CD4-positive, alpha-beta T cell treated with Interleukin-1 beta for 1 hour (primary cell): ENCODE measurements at places on chromosomes 13 and 19.

- DNase-seq, result no peak
Observed at GRCh38 chr13:36549126-36549702, 116.9 kb downstream of the CCNA1 start.

DNA sequence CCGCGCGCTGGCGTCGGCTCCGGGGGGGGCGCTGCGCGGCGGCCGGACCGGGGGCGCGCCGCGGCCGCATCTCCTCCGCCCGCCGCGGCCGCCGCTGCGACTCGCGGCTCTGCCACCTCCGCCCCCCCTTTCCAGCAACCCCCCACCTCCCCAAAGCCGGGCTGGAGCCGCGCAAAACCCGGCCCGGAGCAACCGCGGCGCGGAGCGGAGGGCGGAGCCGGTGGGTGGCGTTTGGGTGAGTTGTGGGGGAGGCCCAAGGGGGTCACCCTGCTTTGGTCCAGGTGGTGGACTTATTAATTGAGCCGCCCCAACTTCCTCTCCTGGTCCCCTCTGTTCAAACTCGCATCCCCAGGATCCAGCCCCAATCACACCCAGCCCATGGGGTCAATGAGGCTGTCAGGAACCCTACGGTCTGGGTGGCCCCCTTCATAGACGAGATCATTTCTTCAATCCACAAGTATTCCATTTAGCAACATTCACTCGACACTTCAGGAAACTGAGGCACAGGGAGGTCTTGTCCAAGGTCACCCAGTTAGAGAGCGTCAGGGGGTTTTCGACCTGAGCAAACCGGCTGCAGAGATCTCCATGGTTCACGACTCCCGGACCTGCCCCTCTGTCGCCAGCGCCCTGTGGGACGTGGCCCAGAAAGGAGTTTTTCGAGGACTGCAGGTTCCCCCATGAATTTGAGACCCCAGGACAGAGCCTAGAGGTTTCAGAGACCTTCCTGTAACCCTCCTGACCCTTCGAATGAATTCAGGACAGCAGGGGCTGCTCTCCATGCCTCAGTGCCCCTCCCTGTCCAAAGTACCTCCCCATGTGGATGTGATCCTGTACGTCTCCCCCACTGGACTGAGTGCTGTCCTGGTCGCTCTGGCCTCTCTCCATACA is 22.4 kb upstream of the SEMA6B start:
- no peak for DNase-seq

DNA sequence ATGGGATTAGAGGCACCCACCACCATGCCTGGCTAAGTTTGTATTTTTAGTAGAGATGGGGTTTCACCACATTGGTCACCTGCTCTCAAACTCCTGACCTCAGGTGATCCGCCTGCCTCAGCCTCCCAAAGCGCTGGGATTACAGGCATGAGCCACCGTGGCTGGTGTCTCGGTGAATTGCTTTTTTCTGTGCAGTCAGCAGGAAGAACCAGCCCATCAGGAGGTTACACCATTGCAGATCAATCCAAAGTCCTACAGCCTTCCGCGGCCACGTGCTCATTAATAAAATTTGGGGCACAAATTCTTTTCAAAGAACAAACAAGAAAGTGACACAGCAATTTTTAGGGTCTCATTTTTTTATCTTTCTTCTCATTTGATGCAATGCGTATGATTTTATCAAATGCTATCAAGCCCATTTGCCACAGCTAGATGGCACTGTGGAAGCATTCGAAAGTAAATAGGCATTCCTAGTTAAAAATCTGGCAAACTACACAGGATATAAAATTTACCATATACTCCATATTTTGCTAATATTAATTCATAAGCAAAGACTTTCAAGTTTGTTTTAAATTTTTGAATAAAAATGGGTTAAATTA is 54.4 kb upstream of the ZNF835 start:
- DNase-seq, result no peak

GRCh38 chr13:52884429-52885010 is 36.1 kb upstream of the PCDH8 start:
- no peak for DNase-seq

GRCh38 chr13:50589139-50589538 is 254.4 kb downstream of the DLEU7 start:
- no peak for DNase-seq

DNA sequence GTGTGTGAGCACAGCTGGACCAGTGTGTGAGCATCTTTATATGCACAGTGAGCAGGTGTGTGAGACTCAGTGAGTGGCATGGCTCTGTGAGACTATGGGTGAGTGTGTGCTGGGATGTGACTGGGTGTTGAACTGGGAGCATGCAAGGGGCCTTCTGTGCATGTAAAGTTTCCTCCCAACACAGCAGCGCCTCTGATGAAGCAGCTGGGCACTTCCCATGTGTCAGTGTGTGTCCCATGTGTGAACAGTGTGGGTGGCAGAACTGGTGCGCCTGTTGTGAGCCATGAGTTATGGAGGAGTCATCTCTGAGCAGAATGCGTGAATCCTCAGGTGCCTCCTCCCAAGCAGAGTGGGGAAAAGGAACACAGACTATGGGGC is 24.1 kb downstream of the LGALS16 start:
- no peak for DNase-seq

DNA sequence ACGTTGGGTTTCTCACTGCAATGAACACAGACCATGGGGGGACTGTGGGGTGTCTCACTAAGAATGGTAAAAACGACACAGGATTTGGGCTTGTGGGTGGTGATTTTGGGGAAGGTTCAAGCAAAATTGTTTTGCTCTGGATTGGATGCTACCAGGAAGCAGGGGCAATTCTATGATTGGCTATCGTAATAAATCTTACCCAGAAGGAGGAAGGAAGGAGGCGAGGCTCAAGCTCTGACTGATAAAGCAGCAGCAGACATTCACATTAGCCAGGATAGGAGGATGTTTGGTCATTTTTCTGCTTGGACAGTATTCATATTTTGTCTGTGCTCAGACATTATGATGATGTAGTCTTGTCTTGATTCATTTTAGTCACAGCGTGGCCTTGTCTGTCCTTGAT is 1.5 kb downstream of the ZNF576 start:
- no peak for DNase-seq

DNA sequence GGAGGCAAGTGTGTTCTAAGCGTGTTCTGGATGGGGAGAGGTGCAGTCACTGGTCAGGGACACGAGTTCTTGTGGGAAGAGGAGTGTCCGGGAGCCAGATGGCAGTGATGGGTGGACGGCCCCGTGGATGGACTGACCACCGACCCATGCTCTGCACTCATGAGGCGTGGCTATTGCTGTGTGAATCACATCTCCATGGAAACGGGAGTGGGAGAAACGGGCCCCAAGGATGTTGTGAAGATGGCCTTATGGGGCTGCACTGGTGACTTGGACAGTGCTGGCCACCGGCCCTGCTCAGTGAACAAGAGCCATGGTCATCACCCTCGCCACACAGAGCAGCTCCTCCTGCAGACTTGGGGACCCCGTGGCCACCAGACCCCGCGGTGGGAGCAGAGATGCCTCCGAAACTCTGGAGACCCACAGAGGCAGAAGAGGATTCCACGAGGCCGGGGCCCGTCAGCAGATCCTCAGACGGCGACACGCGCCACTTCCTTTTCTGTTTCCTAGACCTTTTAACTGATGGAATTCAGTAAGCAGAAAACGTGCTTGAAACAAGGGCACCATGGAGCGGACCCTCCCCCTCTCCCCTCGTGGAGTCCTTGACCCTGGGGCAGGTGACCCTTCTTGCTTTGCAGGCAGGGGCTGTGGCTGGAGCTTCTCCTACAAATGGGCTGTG is 47.5 kb downstream of the GAS6 start:
- DNase-seq, result no peak

- DNase-seq, result no peak
Observed at GRCh38 chr19:50820549-50821247, 2.9 kb downstream of the KLK1 start.

GRCh38 chr19:45878043-45878794 is 7.7 kb downstream of the IRF2BP1 start:
- DNase-seq, result no peak

- DNase-seq, result peak; percentile 65
Observed at GRCh38 chr19:28633319-28634018, 579.5 kb downstream of the UQCRFS1 start.

DNA sequence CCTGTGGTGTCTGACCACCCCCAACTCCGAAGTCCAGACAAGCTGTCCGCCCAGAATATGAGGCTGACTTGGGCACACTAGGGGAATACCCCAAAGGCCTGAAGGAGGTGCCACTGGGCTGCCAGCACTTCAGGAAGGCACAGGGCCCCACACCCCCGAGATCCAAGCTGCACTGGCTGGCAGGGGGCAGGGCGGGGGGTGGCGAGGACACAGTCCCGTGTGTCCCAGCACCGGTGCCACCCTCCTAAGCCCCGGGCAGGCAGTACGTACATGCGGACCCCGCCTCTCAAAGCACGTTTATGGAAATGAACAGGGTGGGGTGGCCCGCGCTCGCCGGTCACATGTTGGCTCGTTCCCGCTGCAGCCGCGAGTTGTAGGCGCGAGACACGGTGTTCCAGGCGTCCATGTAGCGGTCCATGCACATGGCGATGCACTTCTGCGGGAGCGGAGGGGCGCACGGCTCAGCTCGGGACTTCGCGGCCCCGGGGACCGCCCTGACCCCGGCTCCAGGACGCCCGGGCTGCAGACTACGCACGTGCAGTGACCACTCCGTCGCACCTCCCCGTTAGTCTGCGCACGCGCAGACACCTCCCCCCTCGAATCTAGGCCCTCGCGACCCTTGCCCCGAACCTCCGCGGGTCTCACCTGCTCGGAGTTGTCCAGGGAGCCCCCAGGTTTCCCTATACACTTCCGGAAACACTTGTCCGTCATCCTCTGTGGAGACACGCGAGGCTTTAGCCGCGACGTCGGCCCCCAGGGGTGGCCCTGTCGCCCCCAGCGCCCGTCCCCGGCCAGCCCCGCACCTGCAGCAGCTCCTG is 566 bp downstream of the TIMM13 start:
- peak; percentile 31 for DNase-seq

DNA sequence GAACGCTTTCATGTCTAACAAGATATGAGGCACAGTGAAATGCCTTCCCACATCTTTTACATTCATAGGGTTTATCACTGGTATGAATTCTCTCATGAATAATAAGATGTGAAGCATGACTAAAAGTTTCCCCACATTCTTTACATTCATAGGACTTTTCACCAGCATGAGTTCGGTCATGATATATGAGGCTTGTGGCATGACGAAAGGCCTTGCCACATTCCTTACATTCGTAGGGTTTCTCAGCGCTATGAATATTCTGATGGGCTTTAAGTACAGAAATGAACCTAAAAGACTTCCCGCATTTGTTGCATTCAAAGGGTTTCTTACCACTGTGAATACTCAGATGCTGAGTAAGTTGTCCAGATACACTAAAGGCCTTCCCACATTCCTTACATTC is 21.3 kb downstream of the ZNF607 start:
- DNase-seq, result no peak

DNA sequence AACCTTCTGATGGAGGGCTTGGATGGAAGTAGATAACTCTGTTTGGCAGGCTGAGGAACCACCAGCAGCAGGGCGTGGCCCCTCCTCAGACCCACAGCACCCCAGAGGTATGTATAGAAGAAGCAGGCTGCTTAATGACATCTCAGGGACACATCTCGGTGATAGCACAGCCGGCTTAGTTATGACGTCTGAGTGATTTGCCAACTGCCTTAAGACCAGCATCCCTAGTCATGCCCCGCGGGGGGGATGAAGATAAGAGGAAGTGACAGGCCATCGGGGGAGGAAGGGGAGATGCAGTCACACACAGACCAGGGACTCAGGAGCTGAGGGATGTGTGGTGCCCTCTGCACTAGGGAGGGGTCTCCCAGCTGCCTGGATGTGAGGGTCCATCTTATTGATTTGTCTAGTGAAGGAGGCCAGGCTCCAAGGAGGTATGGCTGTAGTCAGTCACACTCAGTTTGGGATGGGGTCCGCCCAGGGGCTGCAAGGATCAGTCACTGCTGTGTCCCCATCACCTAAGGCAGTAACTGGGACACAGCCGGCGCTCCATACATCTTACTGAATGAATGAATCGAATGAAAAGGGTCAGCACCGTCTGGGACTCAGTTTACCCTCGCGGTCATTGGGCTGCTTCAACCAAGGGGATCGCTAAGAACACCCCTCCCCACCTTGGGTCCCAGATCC is 19.2 kb upstream of the ERCC1 start:
- DNase-seq, result peak; percentile 90

- DNase-seq, result no peak
Observed at GRCh38 chr19:791567-792305, 5.5 kb upstream of the PTBP1 start.

DNA sequence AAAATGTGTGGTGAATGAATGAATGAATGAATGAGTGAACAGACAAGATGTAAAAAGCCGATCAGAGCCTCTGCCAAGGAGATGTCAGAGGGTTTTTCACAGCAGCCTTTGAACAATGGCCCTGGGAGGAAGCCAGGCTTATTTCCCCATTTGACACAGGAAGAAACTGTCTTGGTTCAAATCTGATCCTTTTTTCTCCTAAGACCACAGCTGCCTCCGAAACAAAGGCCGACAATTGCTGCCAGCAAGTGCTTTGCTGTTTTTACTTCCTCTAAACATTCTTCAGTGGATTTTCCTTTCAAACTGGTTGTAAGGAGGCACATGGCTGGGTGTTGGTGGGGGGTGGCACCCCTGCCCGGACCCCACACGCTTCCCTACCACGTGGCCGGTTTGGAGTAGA is 44.2 kb upstream of the HOMER3 start:
- no peak for DNase-seq

GRCh38 chr13:32390048-32390447 is 37.9 kb downstream of the N4BP2L1 start:
- DNase-seq, result no peak

GRCh38 chr13:30376426-30377311 is 45.6 kb upstream of the UBE2L5 start:
- peak; percentile 73 for DNase-seq

GRCh38 chr13:98427331-98427995 is 149.4 kb downstream of the STK24 start:
- no peak for DNase-seq

DNA sequence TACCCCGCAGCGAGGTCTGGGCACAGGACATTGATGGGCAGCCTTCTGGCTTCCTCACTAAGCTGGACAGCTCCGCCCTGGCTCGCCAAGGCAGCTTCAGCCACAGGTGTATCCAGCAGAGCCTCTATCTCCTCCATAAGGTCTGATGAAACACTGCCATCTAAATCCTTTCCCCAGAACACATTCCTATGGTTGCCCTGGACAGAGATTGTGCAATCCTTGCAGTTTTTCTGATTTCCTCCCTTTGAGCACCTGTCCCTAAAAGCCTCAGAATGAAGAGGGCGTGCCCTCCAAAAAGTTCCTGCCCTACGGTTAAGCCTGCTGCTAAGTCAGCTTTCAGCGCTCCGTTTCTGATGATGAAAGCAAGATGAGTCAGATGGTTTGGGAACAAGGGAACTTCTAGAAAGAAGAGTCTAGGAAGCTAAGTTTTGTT is 21.0 kb downstream of the CLEC4M start:
- DNase-seq, result peak; percentile 38

DNA sequence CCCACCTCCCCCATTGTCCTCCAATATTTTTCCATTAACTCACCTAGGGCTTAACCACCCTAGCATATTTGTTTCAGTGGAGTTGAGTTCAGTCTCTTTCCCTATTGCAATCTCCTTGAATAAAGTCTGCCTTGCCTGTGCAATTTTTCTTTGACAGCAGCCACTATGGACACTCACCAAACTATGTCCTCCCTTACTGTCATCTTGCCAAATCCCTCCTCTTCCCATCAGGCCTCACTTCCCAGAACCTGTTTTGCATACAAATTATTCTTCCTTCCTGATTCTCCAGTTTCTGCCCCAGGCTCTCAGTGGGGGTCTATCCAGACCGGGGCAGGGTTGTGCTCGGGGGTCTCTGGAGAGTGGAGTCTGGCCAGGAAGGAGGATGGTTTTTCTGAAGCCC is 2.2 kb upstream of the LYPD5 start:
- no peak for DNase-seq
